Thoracic aorta endothelial cell (primary cell): ENCODE measurements at places on chromosomes 7 and 10. TPM values are rescaled to one million over a fixed set of nuclear protein-coding genes. Genes with fewer than 3 reads are reported as not detected.

The KNDC1 gene
- total RNA-seq = not detected in 2 replicates

The SLC26A3 gene
- total RNA-seq = not detected in 2 replicates

The IFIT1B gene
- total RNA-seq = not detected in 2 replicates

The COL17A1 gene
- total RNA-seq = 1.7 and 1.9 TPM in 2 replicates

The FEZF1 gene
- not detected in 2 replicates for total RNA-seq

The OR2A7 gene
- 0.27 and 0.65 TPM in 2 replicates for total RNA-seq

The CYP3A4 gene
- total RNA-seq = not detected in 2 replicates

The ATP5MK gene
- 285 and 339 TPM in 2 replicates for total RNA-seq

The ASL gene
- 43.9 and 50.7 TPM in 2 replicates for total RNA-seq

The LRGUK gene
- 0.13 and 0.29 TPM in 2 replicates for total RNA-seq

The PTN gene
- total RNA-seq = 0.07 and 0.27 TPM in 2 replicates

The IL2RA gene
- not detected in 2 replicates for total RNA-seq

The CALN1 gene
- not detected in 2 replicates for total RNA-seq

The ADAM22 gene
- total RNA-seq = 0.40 and 0.79 TPM in 2 replicates

The AMZ1 gene
- total RNA-seq = 0.14 TPM in 1 of 2 replicates, not detected in the other

The MYO1G gene
- total RNA-seq = 0.07 and 0.27 TPM in 2 replicates

The MEOX2 gene
- not detected in 2 replicates for total RNA-seq

The METTL27 gene
- 0.66 and 4.7 TPM in 2 replicates for total RNA-seq

The MLLT10 gene
- 47.8 and 56.3 TPM in 2 replicates for total RNA-seq

The CTNNA3 gene
- total RNA-seq = not detected in 2 replicates

The CEP41 gene
- 14.0 and 19.7 TPM in 2 replicates for total RNA-seq

The EDRF1 gene
- total RNA-seq = 33.1 TPM in 2 replicates

The ALDH18A1 gene
- 86.4 and 131 TPM in 2 replicates for total RNA-seq

The NOS3 gene
- 86.2 and 96.3 TPM in 2 replicates for total RNA-seq

The UNCX gene
- total RNA-seq = not detected in 2 replicates

The GIMAP2 gene
- total RNA-seq = 39.8 and 44.8 TPM in 2 replicates

The KIAA1217 gene
- total RNA-seq = 4.5 and 5.0 TPM in 2 replicates

The COA1 gene
- total RNA-seq = 69.3 and 72.7 TPM in 2 replicates

The CYP2C8 gene
- 0.40 TPM in 1 of 2 replicates, not detected in the other for total RNA-seq

The EN2 gene
- total RNA-seq = not detected in 2 replicates

The RNF148 gene
- total RNA-seq = 4.1 and 4.4 TPM in 2 replicates

The ZNF425 gene
- total RNA-seq = 1.0 and 1.2 TPM in 2 replicates

The FAM180A gene
- total RNA-seq = not detected in 2 replicates

The LEP gene
- total RNA-seq = not detected in 2 replicates

The NEUROD6 gene
- total RNA-seq = not detected in 2 replicates

The ZDHHC16 gene
- total RNA-seq = 46.9 and 60.2 TPM in 2 replicates

The FKBP14 gene
- total RNA-seq = 28.0 and 42.0 TPM in 2 replicates

The TSPAN33 gene
- 0.22 TPM in 1 of 2 replicates, not detected in the other for total RNA-seq

The ENKUR gene
- total RNA-seq = 0.14 and 0.40 TPM in 2 replicates

The ASAH2B gene
- 3.4 and 4.4 TPM in 2 replicates for total RNA-seq

The IGFBP3 gene
- 8.3 and 11.4 TPM in 2 replicates for total RNA-seq

The CYP2W1 gene
- not detected in 2 replicates for total RNA-seq

The RELN gene
- 2.1 and 5.2 TPM in 2 replicates for total RNA-seq
